ENCODE measurements at places on chromosomes 3 and 15.

DNA sequence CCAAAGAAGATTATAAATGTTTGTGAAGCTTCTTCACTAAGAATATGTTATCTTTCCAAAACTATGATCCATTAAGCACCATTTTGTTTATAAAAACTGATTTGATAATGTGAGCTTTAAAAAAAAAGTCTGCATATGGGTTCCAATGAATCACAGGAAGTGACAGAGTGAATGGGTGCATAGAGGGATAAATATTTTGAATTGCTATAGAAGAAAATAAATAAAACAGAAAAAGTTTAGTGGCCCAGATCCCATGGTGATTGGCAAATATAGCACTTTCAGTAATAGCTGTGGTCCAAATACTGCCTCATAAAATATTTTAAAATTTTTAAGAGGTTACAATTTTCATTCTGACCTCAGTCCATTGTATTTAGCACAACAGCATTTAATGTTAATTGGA lies 19.2 kb downstream of the CPA3 start:
- DNase-seq = peak; percentile 76

GRCh38 chr15:58958811-58959210 lies 25.3 kb upstream of the SLTM start:
- DNase-seq = no peak

DNA sequence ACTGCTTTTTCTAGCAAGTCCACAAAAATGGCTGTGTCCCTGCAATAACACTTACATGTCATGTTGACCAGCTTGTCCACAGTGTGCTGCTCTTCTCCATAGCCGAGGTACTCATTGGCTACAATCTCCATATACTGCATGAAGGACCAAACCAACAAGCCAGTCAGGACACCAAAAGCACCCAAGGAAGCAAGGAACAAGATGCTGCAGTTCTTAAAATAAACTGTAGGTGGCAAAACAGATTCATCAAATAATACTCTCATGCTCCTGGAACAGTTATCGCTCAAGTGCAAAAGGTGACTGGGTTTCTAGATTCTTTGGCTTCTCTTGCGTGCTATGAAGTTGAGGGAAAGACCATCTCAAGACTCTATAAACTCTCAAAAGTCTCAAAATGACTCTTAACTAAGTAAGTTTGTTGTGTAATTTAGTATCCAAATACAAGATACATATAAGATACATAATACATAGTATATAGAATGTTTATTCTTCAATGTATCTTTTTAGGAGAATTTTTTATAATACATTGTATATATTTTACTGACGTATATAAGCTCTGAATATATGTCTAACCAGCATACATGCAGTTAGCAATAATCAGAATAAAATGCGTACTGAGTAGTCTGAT lies 57.0 kb downstream of the NEK10 start:
- DNase-seq = peak; percentile 70

DNA sequence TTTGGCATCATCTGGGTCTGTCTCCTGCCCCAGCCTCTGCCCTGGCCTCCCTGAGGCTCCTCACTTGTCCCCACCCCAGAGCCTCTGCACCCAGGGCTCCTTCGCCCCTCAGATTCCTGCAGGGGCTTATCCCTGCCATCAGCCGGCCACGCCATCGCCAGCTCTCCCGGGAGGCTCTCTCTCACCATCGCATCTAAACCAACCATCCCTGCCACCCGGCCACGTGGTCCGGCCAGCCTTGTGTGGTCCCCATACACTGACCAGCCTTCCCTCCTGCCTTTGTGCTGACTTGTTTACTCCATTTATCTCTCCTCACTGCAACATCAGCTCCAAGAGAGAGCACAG lies 134.3 kb upstream of the IQSEC1 start:
- DNase-seq = no peak

DNA sequence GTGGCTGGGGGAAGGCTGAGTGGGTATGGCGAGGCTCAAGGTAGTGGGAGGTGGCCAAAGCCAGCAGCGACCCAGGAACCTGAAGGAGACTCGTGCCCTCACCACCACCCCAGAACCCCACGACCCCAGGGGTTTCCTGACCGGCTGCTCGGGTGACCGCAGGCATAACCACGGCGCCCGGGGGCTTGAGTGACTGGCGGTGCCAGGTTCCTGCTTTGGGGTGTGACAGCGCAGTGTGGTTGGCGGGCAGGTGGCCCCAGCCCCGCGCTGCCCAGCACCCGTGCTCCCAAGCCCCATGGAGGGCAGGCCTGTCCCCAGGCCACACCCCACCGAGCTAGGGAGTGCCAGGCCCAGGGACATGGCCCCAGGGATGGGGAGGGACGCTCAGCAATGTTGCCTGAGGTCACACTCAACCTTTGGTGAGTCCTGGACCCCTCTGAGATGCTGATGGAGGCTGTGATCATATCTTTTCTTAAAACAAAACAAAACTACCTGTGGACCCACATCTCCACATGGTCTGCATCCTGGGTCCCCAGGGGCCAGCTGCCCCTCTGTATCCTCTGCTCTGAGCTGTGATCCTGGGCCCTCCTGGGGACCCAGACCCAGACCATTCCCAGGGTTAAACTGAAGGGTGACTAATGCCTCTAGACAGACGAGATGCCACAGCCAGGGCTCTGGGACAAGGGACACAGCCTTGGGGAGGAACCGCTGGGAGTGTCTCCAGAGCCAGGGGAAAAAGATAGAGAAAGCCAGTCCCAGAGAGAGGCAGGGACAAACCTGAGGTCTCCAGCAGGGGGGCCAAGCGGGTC lies 13.0 kb downstream of the DNAJB8 start:
- DNase-seq = no peak

DNA sequence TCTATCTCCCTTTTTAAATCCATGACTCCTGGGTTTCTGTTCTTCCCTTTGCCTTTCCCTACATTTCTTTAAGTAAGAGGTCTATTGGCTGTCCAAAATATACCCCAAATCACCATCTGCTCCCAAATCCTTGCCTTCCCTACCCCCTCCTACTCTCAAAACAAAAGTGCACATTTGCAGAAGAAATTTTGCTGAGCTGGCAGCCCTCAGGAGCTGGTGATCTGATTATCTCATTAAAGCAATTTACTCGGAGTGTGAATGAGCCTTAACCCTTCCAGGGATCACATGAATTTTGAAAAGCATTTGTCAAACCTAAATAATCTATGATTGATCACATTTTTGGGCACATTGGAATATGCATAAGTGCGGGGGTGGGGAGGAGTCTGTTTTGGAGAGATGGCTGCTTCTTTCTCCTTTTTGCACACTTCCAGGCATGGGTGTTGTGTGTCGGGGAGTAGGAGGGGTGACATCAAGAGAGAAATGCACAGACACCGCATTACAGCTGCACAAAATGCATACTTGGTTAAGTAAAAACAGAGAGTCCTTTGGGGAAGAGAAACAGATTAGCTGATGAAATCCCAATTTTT lies 892.6 kb downstream of the TUSC7 start:
- DNase-seq = no peak

DNA sequence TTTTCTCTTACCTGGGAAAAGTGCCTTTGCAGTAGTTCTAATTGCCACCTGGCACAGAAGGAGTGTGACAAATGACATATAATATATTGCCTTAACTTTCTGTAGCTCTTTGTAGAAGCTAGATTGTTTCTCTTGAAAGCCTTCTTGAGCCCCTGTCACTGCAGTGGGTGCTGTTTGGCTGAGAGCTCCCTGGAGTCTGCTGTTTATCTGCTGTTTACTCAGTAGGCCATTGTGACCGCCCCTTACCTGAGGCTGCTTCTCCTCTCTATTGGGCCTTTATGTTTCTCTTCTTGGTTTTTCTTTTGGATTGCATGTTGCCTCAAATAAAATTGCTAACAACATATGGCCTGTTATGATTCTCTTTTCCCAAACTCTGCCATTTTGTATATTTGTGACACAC lies 16.7 kb downstream of the MAP2K5 start:
- DNase-seq = no peak

GRCh38 chr15:42279234-42279723 lies 6.0 kb upstream of the TMEM87A start:
- peak; percentile 51 for DNase-seq

DNA sequence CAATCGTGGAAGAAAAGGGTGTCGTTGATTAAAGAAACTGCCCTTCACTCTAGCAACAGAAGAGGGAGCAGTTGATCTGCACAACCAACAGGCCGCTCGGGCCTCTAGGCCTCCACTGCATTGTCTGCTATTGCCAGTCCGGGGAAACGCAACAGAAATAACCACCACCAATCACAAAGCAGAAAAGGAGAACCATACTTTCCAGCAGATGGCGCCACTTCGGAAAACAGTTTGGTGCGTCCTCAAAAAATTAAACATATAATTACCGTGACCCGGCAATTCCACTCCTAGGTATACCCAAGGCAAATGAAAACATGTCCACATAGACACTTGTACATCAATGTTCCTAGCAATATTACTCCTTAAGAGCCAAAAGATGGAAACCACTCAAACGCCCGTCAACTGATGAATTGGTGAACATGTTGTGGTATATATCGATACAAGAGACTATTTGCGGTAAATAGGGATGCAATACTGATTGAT lies 154.1 kb downstream of the TJP1 start:
- peak; percentile 95 for DNase-seq

DNA sequence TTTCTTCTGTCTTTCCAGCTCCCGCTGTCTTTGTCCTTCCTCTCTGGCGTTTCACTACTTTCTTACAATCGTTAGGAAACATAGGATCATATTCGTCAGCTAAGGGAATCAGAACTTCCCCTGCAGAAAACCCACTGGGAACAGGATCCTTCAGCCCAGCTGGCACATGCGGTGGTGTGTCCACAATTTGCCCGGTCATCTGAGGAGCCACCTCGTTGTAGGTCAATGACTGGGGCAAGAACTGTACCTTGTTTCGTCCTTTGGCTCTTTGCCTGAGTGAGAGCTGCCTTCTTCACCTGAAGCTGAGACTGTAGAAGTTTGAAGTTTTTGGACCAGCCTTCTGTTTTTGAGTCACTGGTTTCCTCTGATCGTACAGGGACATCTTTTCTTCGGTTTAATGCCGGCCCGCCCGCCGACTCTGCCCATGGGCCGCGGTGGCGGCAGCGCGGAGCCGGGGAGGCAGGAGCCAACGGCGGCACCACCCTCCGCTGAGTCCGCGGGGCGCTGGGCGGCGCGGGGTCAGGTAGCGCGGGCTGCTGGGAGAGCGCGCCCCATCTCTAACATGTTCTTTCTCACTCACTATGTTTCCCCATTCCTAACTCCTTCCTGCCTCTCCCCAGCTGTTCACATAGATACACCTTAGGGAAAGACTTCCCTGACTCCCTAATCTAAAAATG lies 214.1 kb upstream of the NANOGP8 start:
- no peak for DNase-seq
